Inflammatory macrophage treated with lipopolysaccharide for 1 hour (primary cell): ENCODE measurements at places on chromosomes 4 and X.

DNA sequence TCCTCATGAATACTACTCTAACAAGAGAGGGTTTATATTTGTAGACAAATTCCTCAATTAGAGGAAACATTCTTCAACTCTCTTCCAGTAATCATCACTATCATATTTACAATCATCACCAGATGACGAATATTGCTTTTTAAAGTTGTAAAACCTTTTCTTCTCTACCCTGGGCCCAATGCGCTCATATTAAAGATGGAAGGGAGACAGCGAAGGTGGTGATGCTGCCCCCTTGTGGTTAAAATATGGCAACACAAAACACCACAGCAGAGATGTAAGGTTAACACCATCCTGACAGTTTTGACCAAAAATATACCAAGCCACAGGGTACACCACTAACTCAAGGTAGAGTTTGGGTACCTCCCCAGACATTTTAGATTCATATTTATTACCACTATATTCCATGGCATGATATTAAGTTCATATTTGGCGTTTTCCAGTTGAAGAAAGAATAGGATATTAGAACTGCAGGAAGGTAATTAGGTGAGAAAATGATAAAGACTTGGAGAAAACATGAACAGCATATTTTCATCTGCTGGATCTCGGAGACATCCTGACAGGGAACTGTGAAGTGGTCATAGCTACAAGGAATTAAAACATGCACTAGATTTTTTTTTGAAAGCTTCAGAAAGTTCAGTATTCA, 72.8 kb downstream of the SLC9A7 start:
- DNase-seq = peak; percentile 62

DNA sequence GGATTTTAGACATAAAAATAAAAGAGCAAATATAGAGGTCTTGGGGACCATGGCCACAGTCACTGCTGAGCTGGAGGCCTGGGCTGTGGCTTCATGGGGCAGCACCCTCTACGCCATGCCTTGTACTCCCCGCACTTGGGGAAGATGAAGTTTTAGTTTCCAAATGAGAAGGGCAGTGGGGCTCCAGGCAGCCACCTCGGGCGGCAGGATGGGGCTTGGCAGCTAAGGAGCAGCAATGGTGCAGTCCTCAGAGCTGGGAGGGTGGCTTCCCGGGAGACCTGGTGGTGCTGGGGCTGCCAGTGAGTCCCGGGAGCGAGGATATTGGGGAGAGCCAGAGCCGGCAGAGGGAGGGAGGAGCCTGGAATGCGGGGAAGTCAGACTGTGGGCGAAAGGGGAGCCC, 2.4 kb downstream of the CXCR3 start:
- no peak for DNase-seq

DNA sequence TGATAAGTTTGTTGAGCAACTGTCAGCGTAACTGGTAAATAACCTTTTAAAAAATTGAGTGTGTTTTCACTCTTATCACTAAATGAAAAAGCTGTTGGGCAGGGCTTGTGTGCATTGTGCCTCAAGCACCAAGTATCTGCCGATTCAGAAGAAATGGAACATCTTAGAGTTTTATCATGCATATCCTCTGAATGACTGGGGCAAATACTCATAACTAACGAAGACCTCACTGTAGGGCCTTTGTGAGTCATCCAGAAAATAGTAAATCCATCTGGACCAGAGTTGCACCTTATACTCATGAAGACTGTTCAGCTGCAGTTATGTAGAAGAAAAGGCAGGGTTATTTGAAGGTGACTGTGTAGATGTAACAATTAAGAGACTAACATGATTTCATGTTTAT, 222.1 kb downstream of the CAMK2D start:
- no peak for DNase-seq

DNA sequence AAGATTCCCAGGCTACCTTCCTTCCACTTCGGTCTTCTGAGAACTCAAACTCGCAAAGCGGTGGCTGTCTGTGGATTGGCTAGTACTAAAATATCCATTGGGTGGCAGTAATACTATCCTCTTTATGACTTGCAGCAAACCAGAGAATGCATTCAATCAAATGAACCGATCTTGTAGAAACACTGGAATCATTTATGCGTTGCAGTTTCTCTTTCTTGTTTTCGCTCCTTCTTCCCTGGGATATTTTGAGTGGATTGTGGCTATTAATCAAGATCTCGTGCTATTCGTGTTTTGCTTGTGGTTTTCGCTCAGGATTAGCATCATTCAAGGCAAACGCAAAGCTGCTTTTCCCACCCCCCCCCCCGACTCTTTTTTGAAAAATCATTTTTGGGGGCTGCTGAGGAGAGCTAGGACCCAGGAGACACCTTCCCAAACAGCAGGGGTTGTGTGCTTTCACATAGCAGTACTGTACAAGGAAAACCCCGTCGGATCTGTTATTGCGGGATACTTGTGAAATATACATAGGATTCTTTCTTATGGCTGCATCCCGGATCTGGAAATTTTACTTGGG, at the start of gene IL1RAPL1:
IL1RAPL1 (plus strand) TSS at position 466 of the 571 bp plus-strand sequence.
- DNase-seq = no peak

DNA sequence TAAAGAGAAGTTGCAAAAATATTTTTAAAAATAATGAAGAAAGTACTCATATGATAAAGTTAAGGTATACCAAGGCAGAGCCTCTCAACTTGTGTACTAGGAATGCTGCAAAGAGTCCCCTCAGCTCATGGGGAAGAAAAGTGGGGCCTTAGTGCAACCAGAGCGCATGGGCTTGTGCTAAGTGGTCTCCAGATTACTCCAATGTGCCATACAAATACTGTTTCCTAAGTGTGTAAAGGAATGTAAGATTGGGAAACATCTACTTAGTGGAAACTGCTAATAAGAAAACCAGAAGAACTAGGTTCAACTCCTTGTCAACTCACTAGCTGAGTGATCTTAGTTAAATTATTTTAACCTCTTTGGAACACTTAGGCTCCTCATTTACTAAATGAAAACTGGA, 39.1 kb downstream of the NAF1 start:
- DNase-seq = no peak

GRCh38 chrX:12162420-12162819, 24.1 kb downstream of the FRMPD4 start:
- no peak for DNase-seq

DNA sequence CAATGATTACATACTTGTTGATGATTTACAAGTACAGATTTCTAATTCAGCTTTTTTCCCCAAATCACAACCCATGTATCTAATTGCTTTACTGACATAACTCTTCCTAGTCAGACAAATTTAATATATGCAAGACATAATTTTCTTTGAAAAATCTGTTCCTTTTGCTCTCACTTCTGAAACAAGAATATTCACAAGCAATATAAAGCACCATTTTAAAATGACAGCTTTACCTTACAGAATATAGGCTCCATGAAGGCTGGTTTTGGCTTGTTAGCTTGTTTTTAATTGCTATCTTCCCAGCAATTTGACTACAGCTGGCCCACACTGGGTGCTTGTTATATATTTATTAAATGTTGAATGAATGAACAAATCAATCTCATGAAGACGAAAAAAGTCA, 24.5 kb downstream of the GPM6A start:
- DNase-seq = no peak

GRCh38 chr4:155712846-155713245, 46.0 kb upstream of the GUCY1B1 start:
- peak; percentile 5 for DNase-seq

GRCh38 chr4:184317234-184317918, 99.7 kb upstream of the ENPP6 start:
- no peak for DNase-seq

- no peak for DNase-seq
These were observed 427.2 kb downstream of the MAPK10 start for GRCh38 chr4:85932500-85933290.
